ENCODE measurements at places on chromosomes 1 and 21. TPM values are rescaled to one million over a fixed set of nuclear protein-coding genes. Genes with fewer than 3 reads are reported as not detected.

The PKNOX1 gene
- 9.1 TPM for total RNA-seq

The FCGR1A gene
- not detected for total RNA-seq

The ETV3L gene
- not detected for total RNA-seq

The CSRP1 gene
- 163 TPM for total RNA-seq

The HYI gene
- total RNA-seq: 26.6 TPM

The TMEM269 gene
- under 0.01 TPM for total RNA-seq

The PTCH2 gene
- total RNA-seq: under 0.01 TPM

The RAD54L gene
- total RNA-seq: 0.43 TPM
